ENCODE measurements at places on chromosomes 5 and 9.

- DNase-seq: no peak
These were observed 345.6 kb upstream of the ACTBL2 start for GRCh38 chr5:57828221-57828620.

DNA sequence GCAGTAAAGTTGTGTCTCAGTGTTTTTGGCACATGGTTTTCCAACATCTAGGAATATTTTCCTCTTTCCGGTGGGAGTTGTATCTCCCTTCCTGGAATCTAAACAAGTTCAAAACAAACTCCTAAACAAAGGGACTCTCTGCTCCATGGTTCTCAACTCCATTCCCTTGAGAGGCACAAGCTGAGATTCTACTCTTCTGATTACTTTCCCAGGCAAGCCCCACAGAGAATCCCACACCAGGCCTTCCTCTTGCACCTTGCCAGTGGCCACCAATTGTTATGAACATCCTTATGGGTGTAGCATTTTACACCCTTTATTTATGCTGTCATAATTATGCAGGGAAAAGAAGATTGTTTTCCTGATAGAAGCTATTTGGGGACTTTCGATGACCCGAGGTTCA, 25.8 kb upstream of the SH3TC2 start:
- DNase-seq: no peak

GRCh38 chr5:120655828-120656435, 191.8 kb downstream of the PRR16 start:
- DNase-seq: no peak

DNA sequence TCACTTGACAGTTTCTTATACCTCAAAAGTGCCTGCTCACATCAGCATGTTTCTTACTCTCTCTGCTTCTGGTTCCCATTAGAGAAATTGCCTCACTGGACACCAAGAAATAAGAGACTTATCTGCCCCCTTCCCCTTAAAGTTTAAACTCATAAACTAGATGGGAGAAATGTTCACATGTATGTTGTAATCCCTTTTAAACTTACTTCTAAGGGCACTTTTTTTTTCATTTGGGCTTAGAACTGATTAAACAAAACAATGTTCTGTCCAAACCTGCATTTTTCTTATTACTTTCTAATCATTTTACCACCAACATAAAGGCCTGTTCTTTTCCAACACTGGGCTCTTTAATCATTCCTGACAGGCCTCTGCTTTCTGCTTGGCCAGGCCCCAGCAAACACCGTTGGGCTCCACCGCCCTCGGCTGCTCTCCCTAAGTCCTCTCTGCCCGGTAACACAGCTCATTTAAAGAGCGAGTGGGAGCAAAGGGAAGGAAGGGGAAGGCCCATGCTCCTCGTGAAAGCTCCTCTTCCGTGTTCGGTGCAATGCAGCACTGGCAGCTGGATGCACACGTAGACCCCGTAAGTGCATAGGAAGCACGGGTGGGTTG, 53.4 kb downstream of the ROR2 start:
- DNase-seq: no peak

DNA sequence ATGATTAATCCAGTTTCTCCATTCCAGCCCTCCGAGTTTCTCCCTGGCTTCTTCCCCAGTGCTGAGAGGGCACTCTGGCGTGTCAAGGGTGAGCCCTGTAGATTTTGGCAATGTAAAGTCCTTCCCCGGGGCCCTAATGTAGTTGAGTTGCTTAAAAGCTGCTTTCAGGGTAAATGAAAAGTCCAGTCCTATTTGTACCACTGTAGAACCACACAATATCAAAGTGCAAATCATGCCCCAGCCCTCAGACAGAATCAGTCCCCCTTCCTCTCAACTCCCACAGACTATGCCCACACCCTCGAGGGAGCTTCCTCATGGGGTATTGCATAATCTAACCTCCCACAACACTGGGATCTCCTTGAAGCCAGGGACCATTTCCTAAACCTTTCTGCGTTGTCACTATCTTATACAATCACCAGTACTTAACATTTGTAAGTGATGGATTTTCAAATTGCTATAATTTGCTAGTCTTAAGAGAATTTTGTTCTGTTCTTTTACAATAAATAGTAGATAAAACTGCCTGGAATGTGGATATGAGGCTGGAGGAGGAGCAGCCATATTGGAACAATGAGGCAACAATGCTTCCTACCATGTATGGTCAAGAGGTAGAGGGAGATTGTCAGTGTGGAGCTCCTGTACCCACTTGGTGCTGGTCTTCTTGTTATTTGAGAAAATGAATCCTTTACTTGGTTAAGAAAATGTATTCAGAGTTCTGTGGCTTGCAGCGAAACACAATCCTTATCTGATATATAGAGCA, 34.4 kb downstream of the ZNF366 start:
- no peak for DNase-seq

- no peak for DNase-seq
These were observed 548.9 kb downstream of the IRX1 start for GRCh38 chr5:4144411-4145007.

- DNase-seq: no peak
These were observed 223 bp downstream of the NR3C1 start for GRCh38 chr5:143403334-143403592.

GRCh38 chr5:149887622-149888183, 56.9 kb downstream of the PDE6A start:
- no peak for DNase-seq

DNA sequence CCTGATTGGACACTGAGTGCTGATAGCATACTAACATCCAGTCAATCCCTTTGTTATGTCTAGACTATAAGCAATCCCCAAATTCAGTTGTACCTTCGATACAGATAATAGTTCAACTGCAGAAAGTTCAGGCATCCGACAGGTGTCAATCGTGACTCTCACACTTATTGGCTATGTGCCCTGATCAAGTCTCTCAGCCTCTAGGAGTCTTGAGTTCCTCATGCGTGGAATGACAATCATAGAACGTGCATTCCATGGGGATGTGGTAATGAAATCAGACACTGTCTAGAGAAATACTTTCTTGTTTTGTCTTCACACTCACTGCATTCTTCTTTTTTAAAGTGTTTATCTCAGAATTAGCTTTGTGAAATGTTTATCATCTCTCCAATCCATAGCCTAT, 4.8 kb downstream of the ANKRD34B start:
- DNase-seq: no peak

DNA sequence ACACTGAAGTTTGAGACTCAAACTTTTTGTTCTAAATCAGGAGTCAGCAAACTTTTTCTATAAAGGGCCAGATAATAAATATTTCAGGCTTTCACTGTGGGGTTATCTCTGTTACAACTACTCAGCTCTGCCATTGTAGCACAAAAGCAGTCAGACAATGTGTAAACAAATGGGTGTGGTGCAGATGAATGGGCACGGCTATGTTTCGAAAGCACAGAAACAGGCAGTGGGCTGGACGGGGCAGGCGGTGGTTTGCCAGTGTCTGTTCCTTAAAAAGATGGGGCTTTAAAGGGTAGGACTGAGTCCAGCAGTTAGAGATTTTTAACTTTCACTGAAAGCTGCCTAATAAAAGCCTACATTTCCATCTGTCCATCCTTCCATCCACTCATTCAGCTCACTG, 48.9 kb downstream of the PFDN1 start:
- no peak for DNase-seq

GRCh38 chr5:149391524-149391923, 12.4 kb upstream of the IL17B start:
- no peak for DNase-seq

DNA sequence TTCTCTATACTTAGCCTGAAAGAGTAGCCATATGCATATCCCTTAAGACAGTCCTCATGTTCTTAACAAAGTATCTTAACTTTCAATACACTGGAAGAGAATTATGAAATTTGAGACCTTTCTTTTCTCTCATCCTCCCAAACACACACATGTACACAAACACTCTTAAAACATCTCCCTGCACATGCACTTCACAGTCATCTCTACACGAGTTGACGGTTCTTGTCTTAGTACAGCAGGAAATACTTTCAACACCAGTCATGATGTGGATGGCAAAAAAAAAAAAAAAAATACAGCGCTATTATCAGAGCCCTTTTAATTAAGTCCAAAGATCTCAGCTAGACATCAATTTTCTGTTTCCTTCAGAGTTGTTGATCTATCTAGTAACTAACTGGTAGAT, 43.6 kb upstream of the PCSK1 start:
- no peak for DNase-seq

DNA sequence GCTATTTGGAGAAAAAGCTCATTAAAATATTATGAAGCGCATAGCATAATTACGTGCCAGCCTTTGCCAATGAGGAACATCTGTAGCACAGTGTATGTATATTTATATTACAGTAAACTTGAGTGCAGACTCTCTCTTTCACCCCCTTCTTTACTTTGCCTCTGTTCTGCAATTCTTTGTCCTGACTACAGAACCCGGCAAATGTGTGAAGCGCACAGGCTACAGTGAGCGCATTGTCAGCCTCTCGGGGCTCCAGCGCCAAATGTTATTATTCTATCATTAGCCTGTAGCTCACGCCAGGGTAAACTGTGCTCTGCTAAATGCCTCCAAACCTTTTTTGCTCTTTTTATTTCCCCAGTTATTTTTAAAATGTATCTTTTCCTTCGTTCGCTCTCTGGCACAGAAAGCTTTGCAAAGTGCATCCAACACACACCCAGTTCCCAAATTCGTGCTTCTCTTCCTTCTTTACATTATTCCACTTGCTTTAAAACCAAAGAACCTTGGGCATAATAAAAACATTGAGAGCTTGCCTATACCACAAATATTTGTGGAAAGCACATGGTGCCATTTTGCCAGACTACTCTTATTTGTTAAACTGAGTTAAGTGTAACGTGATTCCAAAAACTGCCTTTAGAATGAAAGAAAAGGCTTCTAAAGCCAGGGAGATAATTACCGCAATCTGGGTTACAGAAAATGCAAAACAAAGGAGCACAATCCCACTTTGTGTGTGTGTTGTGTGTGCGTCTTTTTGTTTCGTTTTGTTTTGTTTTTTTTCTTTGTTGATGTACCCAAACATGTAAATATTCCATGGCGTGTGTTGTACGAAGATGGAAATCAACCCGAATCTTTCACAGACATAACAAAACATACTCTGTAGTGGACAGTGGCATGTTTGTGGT, 164.1 kb upstream of the MPDZ start:
- DNase-seq: no peak

DNA sequence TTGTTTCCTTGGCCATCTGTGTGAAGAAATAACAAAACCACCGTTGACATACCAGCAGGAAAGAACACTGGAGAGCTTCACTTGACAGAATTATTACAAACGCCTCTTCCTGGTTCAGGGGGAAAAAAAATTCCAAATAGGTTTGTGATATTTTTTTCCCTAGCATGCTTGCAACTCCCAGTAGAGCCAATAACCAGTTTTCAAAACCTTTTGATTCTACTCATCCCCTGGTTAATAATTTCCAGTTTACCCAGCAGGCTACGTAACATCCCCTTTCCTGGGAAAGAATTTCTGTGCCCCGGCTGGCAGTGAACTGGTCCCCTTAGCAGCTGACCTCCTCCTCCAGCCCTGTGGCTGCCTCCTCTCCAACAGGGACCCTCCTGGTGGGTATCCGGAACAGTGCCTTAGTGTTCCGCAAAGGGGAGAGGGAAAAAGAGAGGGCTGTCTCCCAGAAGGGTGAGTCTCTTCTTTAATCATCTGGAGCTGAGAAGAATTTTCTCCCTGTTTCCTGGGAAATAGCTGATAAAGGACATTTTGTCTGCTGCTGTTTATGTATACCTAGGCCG, 72.8 kb upstream of the BOD1 start:
- no peak for DNase-seq

DNA sequence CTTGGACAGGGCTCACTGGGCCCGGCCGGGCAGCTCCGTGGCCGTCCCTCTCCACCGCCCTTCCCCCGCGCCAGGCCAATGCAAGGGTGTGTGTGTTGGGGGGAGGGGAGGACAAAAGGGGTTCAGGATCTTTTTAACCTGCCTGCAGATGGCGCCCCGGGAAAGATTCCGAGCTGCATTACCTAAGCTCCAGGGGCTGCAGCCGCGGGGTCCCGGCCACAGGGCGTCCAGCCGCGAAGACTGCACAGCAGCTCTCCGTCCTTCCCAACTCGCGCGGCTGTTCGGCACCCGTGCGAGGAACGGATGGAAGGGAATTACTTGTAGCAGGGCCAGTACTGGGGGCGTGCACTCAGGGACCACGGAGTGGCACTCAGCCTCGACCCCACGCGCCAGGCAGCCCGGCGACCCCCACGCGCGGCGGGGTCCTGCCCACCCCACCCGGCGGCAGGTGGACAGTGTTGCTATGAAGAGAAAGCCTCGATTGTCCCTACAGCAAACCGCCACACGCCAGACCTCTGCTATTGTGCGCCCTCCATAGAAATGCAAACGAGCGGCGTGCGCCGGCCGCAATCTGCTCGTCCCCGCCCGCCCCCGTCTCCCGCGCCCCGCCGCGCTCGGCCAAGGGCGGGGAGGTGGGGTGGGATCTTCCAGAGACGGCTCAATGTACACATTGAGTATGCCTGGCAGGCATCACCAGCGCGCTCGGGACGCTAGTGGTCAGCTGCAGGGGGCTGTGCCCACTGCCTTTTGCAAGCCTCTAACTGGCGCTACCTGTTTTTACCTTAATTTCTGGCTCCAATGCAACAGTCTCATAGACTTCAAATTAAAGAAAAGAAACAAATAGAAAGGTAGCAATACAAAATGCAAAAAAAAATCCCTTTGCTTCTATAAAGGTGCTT, 796 bp upstream of the GADD45G start:
- peak; percentile 40 for DNase-seq

DNA sequence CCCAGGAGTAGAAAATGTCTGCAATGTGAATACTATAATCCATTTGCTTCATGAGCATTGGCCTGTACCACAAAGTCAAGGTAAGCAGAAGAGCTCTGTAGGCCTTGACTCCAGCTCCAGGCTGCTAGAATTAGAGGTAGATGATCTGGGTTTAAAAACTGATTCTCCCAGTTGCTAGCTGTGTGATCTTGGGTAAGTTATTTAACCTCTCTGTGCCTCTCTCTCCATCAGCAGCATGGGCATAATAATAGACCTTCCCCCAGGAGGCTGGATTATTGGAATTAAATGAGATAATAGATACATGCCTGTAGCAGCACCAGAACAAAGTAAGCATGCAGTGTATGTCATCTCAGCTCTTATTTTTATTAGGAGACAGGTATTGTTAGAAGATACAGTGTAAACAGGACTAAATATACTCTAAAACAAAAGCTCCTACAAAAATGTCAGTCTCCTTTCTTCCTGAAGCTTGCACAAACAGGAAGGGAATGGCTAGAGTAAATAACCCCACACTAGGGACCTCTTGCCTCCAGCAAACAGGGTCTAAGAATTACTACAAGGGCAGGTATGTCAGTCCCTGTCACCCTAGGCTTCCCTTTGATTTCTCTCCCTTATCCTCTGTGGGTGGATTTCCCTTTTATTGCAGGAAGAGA, 57.5 kb downstream of the PSAT1 start:
- no peak for DNase-seq

DNA sequence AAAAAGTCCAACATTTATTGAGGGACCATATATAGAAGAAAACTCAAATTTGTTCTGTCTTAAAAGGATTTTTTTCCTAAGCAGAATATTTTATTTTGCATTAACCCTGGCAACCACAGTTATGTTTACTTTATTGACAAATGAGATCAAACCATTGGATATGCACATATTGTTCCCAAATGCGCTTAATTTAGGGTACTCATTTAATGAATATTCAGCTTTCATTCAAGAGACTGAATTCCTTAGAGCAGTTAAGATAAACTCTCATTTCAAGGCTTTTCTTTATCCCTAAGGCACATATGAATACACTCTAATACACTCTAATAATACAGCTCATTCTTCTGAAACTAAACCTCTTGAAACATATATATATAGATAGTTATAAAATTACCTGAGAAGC, 150.2 kb downstream of the HMHB1 start:
- DNase-seq: no peak

GRCh38 chr9:86868616-86869015, 78.7 kb downstream of the GAS1 start:
- DNase-seq: no peak

- DNase-seq: no peak
These were observed 368.7 kb downstream of the EFNA5 start for GRCh38 chr5:107301999-107302398.

- DNase-seq: no peak
These were observed 121.8 kb upstream of the ELL2 start for GRCh38 chr5:96083361-96083881.
